Subcutaneous preadipocyte (primary cell): ENCODE measurements at places on chromosomes 6 and 20. TPM values are rescaled to one million over a fixed set of nuclear protein-coding genes. Genes with fewer than 3 reads are reported as not detected.

Gene PRICKLE4
- 1.8 TPM in 1 of 2 replicates, not detected in the other for total RNA-seq

Gene XKR7
- total RNA-seq = not detected in 2 replicates

Gene MATN4
- total RNA-seq = under 0.01 TPM in 1 of 2 replicates, not detected in the other

Gene RING1
- 21.7 and 24.2 TPM in 2 replicates for total RNA-seq

Gene RFX6
- not detected in 2 replicates for total RNA-seq

Gene CALHM4
- not detected in 2 replicates for total RNA-seq

Gene KCNB1
- total RNA-seq = under 0.01 TPM in 1 of 2 replicates, not detected in the other
